ENCODE measurements at places on chromosomes 6 and 20.
A peak's percentile ranks its signal among the peaks of the same experiment; 100 is the strongest.

DNA sequence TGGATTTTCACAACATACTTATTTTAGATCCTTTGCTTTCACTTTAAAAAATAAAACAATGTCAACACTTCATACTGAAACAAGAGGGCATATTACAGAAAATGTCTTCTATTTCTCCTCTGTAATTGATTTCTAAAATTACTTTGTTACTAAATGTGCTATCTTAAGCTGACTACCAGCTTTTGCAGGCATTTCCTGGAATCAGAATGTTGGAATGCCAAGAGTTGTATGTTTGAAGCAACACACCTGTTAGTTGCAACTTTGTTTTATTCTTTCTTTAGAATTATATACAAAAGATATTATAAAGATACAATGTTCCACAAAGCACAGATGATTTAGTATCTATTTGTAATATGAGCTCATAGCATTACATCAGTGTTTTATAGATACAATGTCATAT lies 62.5 kb upstream of the TMEM170B start:
- no peak for DNase-seq

- no peak for DNase-seq
Measured at GRCh38 chr6:145199961-145200360, 535.4 kb downstream of the EPM2A start.

GRCh38 chr6:55666037-55666436 lies 87.0 kb upstream of the HMGCLL1 start:
- DNase-seq = no peak

DNA sequence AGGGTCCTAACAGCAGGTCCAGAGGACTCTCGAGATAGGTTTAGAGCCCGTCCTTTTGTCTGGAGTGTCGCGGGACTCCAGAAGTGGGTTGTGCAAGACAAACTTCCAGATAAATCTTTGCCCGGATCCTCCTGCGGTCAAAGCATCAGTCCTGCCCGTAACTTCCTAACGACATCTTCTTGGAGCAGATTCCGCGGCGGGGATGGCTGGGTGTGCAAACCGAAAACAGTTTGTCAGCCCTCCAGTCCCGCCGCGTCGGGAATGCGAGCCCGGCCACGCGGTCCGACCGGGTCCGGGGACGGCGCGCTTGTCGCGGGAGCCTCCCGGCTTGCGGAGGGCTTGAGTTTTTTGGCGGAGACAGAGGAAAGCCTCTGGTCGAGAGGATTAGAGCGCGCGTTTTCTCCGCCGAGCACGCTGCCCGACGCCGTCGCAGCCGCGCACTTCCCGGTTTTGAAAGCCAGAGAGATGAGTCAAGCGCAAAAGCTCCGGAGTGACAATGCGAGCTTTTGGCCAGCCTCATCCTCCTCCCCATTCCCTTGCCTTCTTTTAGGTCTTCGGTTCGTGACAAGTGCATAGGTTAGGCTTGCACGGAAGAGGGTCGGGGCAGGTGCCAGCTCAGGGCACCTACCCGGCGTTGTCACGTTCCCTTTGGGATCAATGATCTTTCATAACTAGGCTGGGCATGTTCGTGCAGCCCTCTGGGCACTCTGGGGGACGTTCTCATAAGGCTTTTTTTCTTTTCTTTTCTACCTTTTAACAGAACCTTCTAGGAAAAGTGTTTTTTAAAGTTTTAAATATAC lies 91.3 kb upstream of the PRDM1 start:
- peak; percentile 79 for DNase-seq

GRCh38 chr6:16681260-16681873 lies 79.9 kb downstream of the ATXN1 start:
- peak; percentile 66 for DNase-seq

DNA sequence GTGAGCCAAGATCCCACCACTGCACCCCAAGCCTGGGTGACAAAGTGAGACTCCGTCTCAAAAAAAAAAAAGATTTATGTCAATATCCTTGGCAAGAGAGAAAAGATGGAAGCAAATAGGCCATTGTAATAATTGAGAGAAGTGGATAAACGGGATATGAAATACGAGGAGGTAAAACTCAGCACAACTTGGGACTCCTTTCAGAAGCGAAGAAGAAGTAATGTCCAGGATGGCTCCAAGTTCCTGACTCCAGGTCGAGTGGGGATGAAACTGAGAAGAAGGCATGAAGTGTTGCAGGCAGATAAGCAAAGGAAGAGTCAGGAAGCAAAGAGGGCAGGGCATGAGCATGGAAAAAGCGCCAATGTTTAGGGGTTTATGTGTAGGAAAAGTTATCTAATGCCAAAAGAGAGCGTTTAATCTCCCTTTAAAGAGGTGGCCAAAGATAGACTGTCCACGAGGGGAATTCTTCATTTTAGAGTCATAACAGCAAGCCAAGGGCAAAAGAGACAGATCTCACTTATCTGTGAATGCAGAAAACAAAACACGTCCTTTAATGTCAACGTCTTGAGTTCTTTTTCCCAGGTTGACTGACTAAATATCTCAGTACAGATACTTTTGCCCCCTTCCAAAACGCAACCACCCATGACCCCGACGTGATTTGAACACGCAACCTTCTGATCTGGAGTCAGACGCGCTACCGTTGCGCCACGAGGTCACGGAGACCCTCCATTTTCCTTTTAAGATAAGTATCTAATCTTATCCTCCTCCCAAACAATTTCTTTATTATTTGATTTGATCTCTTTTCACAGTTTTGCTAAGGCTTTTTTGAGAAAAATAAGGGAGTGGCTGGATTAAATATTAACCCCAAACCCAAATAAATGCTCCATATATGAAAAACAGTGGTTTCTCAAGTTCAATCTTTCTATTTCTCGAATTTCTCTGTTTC lies 46.3 kb upstream of the BTN3A2 start:
- no peak for DNase-seq

DNA sequence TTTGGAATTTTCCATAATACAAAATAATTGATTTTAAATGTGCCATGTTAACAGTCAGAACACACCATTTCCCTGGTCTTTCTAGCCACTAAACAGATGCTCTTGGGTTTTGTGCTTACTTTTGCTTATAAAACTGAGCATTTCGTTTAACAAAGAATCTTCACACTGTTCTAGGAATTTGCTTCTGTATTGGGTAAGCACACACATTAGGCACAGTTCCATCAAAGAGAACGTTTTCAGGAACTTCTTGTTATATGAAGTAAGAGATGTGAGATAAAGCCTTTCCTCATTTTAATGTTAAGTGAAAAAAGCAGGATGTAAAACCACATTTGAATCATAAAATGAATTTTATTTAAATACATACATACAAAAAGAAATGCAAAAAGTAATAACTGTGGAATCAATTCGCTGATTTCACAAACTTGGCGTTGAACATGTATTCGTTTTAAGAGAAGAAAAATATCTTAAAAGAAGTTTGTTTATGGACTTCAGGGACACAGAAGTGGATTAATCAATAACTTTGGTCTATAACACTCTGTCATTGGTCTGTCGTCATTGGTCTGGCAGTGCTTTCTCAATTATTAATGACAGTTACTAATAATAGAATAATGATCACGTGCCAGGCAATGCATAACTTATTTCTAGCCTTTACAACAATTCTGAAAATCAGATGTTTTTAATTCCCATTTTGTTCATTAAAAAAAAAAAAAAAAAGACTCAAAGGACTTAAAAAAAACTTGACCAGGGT lies 199.9 kb upstream of the PRDM1 start:
- DNase-seq = no peak

DNA sequence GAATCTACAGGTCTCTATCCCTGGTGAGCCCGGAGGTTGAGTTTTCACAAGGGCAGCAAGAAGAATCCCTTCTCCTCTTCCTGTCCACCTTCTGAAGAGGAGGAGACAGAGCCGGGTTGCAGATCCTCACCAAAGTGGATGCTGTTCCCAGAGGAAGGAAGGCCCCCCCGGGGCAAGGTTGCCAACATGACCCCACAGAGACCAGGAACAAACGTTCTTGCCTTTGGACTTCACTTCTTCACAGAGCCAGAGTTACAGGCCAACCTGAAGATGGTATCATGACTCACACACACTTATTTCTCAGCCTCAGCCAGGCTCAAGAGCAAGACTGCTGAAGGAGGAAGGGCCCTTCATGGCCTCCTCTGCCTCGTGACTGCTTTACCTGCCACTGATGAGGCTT lies 384.3 kb downstream of the CD83 start:
- DNase-seq = no peak

GRCh38 chr20:32967961-32968457 lies 36.2 kb downstream of the SUN5 start:
- peak; percentile 19 for DNase-seq

DNA sequence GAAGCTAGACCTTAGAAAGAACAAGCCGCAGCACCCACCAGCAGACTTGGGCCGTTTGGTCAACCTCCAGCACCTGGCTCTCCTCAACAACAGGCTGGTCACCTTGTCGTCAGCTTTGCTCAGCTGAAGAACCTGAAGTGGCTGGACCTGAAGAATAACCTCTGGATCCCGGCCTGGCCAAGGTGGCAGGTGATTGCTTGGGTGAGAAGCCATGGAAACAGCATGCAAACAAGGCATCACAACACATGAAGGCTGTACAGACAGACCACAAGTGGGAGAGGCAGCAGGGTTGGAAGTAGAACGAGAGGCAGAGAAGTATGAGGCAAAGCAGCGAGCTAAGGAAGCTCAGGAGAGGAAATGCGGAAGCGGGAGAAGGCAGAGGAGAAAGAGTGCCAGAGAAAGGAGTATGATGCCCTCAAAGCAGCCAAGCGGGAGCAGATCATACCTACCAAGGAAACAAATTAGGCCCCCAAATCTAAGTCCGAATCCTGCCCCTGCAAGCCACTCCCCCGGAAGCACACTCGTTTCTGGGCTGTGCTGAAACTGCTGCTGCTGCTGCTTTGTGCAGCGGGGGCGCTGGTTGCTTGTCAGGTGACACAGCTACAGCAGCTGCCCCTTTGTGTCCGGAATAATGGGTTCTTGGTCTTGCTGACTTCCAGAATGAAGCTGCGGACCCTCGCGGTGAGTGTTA lies 121.6 kb upstream of the LGSN start:
- DNase-seq = no peak

GRCh38 chr20:62761759-62762131 lies 34.5 kb upstream of the MRGBP start:
- DNase-seq = no peak

- peak; percentile 74 for DNase-seq
Measured at GRCh38 chr6:137728386-137729349, 138.4 kb upstream of the TNFAIP3 start.

DNA sequence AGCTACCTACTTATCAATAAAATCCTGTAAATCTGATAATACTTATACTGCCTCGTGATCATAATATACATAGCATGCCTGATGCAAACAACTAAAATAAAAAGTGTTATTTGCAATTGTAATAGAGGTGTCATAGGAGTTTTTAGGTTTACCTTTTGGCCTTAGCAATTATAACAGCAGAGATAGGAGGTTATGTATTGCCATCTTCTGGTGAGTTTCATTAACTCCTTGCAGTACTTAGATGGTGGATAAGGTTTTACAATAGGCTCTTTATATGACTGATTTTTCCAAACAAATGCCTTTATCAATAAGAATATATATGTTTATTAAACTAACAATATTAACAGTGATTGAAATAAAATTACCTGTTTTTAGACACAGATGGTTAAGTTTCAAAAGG lies 27.8 kb upstream of the MYCT1 start:
- no peak for DNase-seq

DNA sequence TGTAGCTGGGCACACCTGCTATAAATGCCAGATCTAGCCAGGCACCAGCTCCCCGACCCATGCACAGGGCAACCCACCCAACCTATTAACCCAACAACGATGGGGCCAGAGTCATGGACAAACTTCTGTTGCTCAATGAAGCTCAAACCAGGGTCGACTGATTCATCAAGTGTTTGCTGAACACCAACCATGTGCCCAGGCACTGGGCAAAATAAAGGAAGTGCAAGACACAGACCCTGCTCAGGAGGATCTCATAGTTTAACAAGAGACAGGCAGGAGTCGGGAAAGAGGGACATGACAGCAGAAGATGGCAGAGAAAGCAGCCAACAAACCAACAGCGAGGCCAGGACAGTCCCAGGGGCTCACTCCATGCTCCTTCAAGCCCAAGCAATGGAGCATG lies 18.8 kb downstream of the KCNK5 start:
- DNase-seq = no peak

GRCh38 chr6:20487669-20488375 lies 46.4 kb upstream of the CDKAL1 start:
- peak; percentile 65 for DNase-seq

DNA sequence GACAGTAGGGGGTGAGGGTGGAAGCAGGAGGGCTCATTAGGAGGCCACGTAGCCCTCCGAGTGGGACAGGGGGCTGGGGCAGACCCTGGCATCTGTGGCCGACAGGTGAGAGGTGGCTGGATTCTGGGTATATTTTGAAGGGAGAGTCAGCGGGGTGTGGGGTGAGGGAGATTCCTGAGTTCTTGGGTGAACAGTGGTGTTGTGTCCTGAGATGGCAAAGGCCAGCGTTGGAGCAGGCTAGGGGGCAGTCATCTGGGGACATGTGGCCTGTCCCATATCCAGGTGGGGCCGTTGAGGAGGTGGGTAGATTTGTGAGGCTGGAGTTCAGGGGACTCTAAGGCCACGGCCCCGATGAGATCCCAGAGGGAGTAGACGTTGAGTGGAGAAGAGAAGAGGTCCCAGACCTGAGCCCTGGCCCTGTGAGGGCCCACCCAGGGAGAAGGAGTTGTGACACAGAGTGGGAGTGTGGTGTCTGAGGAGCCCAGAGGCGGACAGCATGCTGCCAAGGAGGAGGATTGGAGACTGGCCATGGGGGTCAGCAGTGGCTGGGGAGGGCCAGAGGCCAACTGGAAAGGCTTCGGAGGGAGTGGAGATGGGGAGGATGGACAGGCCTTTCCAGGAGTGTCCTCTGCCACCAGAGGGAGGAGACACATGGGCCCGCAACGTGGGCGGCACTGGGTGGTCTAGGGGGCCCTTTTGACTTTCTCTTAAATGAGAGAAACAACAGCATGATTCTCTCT lies 19.6 kb downstream of the PACSIN1 start:
- DNase-seq = no peak

- no peak for DNase-seq
Measured at GRCh38 chr6:6932341-6932740, 175.4 kb upstream of the RREB1 start.

DNA sequence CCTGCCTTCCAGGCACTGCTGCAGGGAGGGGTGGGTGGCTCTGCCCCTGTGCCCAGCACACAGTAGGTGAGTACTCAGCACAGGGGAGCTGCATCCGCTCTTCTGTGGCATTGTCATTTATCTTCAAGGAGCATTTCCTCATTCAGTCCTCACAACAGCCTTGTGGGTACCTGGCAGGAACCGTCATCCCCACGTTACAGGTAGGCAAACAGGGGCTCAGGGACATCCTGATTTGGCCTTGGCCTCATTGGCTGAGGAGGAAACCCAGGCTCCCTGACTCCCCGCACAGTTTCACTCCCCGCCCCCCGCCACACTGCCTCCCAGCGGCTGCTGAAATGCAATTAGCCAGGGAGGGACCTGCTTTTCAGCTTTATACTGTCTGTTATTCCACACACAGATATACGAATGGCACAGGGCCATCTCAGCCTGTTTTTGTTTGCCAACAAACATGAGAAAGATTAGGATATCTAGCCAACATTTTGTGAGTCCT lies 24.2 kb upstream of the PNPLA1 start:
- no peak for DNase-seq

GRCh38 chr6:137723273-137724017 lies 143.6 kb upstream of the TNFAIP3 start:
- DNase-seq = no peak

GRCh38 chr6:143647732-143648131 lies 30.0 kb upstream of the PHACTR2 start:
- DNase-seq = no peak

- no peak for DNase-seq
Measured at GRCh38 chr6:53360093-53360912, 11.6 kb upstream of the ELOVL5 start.

- DNase-seq = peak; percentile 89
Measured at GRCh38 chr6:4687989-4688947, 87.9 kb upstream of the CDYL start.
